Ovary (tissue), 10 donors: ENCODE measurements at places on chromosomes 6 and 20. TPM values are rescaled to one million over a fixed set of nuclear protein-coding genes. Genes with fewer than 3 reads are reported as not detected.

DNA sequence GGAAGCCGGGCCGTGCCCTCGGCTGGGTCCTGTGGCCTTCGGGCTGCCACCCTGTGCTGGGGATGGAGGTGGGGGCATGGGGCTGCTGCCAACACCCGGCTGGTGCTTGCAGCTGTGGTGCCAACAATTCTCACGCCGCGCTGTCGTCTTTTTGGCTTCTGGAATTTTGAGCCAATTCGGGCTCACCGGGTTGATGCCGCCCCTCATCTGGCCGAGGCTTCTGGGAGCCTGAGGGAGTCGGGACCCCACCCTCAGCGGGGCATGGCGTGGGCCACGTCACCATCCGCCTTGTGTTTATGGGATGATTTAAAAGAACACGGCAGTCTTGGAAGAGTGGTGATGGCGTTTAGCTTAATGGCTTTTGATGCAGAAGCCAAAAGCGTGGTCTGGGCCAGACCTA, 8.7 kb upstream of the NPBWR2 start:
- DNase-seq = no peak
- H3K4me3 ChIP-seq = no peak overlapping the region
- H3K27me3 ChIP-seq = no peaks in the 10 kb centered on the region
- H3K27ac ChIP-seq = no peak overlapping the region

- H3K4me3 ChIP-seq = no peak overlapping the region
- no peaks in the 10 kb centered on the region for H3K27me3 ChIP-seq
- no peaks in the 10 kb centered on the region for H3K4me1 ChIP-seq
Measured at GRCh38 chr6:165817148-165817547, 154.1 kb upstream of the PDE10A start.

- no peak overlapping the region for H3K4me3 ChIP-seq
- no peaks in the 10 kb centered on the region for H3K27me3 ChIP-seq
- no peak overlapping the region for H3K27ac ChIP-seq
Measured at GRCh38 chr20:40770564-40771307, 81.7 kb upstream of the MAFB start.

DNA sequence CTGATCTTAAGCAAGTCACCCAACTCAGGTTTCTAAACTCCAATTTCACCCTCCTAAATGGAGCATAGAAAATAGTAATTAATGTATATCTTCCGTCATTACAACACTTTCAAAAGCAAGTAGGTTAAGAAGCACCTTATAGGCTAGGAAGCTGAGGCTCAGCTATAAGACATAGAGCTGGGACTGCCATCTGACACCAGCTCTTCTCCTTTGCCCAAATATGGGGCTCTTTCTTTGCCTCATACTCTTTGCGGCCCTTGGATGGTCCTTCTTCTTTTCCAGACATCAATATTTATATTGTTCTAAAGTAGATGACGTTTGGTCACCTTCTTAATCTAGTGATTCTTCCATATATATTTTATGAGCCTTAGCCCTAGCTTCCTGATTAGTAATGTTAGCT, 413.2 kb downstream of the LMBRD1 start:
- H3K4me1 ChIP-seq = no peaks in the 10 kb centered on the region
- no peak overlapping the region for H3K4me3 ChIP-seq
- no peak overlapping the region for H3K27ac ChIP-seq
- DNase-seq = no peak
- H3K36me3 ChIP-seq = no peaks in the 10 kb centered on the region
- H3K27me3 ChIP-seq = no peaks in the 10 kb centered on the region

DNA sequence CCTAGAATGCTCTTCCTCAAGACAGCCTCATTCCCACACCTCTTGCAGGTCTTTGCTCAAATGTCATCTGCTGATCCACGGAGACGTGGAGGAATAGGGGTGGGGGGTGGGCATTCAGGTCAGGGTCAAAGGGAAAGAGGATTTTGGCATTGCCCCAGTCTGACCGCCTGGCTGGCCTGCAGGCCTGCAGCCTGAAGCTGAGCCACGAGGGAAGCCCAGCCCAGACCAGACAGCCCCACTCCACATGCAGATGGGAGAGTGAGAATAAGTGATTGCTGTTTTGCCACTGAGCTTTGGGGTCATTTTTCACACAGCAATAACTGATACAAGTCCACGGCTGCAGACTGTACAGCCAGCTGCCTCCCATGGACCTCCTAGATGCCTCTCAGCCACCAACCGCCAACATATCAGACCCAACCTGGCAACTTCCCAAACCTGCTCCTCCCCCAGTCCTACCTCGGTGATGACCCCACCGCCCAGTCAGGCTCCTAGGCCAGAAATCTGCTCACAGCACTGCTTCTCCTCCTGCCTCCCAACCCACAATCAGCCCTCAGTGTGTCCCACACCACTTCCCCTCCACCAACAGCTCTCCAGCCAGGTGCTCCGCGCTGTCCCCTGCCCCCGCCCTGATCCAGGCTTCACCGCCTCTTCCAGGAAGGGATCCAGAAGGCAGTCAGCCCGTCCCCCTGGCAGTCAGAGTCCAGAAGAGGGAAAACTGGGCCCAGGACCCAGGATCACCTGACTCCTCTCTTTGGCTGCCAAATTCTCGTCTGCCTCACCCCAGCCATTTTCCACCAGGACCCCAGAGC, 14.0 kb downstream of the KIAA1755 start:
- DNase-seq = peak; percentile 58
- no peaks in the 10 kb centered on the region for H3K36me3 ChIP-seq
- H3K27ac ChIP-seq = peak overlapping the region; percentile 52
- no peak overlapping the region for H3K4me3 ChIP-seq
- H3K27me3 ChIP-seq = no peaks in the 10 kb centered on the region
- H3K4me1 ChIP-seq = peaks cover 8% of the 10 kb centered on the region

- no peaks in the 10 kb centered on the region for H3K27me3 ChIP-seq
- no peak overlapping the region for H3K27ac ChIP-seq
- no peak for DNase-seq
- no peak overlapping the region for H3K4me3 ChIP-seq
- no peaks in the 10 kb centered on the region for H3K36me3 ChIP-seq
Measured at GRCh38 chr6:47879015-47879414, 97.2 kb downstream of the OPN5 start.

DNA sequence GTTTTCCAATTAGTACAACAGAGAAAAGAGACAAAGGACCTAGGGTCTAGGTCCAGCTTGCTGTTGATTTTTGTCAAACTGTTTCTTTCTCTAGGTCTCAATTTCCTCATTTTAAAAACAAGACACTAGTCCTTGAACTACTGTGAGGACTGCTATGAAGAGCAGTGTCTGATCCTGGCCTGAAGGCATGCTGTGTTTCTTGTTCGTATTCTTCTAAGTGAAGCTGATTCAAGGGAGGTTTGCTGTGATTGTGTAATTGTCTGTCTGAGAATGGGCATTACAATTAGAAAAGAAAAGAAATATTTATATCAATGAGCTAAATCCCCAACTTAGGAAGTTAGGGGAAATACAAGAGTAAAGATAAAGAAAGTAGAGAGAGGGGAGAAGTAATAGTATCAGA, 228.2 kb upstream of the SUPT3H start:
- no peaks in the 10 kb centered on the region for H3K27me3 ChIP-seq
- no peaks in the 10 kb centered on the region for H3K4me1 ChIP-seq
- no peaks in the 10 kb centered on the region for H3K36me3 ChIP-seq
- no peak overlapping the region for H3K27ac ChIP-seq
- H3K4me3 ChIP-seq = no peak overlapping the region

GRCh38 chr6:129623008-129623732, 86.8 kb downstream of the ARHGAP18 start:
- no peak overlapping the region for H3K4me3 ChIP-seq
- no peaks in the 10 kb centered on the region for H3K36me3 ChIP-seq
- no peak overlapping the region for H3K27ac ChIP-seq
- H3K27me3 ChIP-seq = no peaks in the 10 kb centered on the region
- DNase-seq = no peak
- no peaks in the 10 kb centered on the region for H3K4me1 ChIP-seq

GRCh38 chr6:106383573-106383972, 23.1 kb downstream of the CRYBG1 start:
- DNase-seq = no peak
- H3K27ac ChIP-seq = no peak overlapping the region
- no peak overlapping the region for H3K4me3 ChIP-seq
- no peaks in the 10 kb centered on the region for H3K4me1 ChIP-seq

GRCh38 chr6:134607411-134607810, 289.5 kb upstream of the SGK1 start:
- H3K36me3 ChIP-seq = no peaks in the 10 kb centered on the region
- no peaks in the 10 kb centered on the region for H3K27me3 ChIP-seq
- DNase-seq = no peak
- H3K4me1 ChIP-seq = peaks cover 2% of the 10 kb centered on the region
- H3K27ac ChIP-seq = no peak overlapping the region
- no peak overlapping the region for H3K4me3 ChIP-seq

GRCh38 chr20:38426006-38426897, 8.9 kb downstream of the SNHG17 start:
- H3K4me1 ChIP-seq = no peaks in the 10 kb centered on the region
- no peak for DNase-seq
- no peaks in the 10 kb centered on the region for H3K27me3 ChIP-seq
- peaks cover 2% of the 10 kb centered on the region for H3K36me3 ChIP-seq
- no peak overlapping the region for H3K27ac ChIP-seq
- no peak overlapping the region for H3K4me3 ChIP-seq

DNA sequence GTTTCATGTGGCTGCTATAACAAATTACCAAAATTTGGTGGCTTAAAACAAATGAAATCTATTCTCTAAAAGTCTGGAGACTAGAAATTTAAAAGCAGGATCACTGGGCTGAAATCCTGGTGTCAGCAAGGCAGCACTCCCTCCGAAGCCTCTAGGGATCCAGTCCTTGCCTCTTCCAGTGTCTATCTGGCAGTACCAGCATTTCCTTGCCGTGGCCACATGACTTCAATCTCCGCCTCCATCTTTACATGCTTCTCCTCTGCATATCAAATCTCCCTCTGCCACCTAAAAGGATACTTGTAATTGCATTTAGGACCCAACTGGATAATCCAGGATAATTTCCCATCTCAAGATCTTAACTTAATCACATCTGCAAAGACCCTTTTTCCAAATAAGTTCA, 30.2 kb downstream of the ARHGAP18 start:
- no peak overlapping the region for H3K27ac ChIP-seq
- no peak overlapping the region for H3K4me3 ChIP-seq

- DNase-seq = no peak
- H3K4me3 ChIP-seq = no peak overlapping the region
- no peaks in the 10 kb centered on the region for H3K36me3 ChIP-seq
- no peaks in the 10 kb centered on the region for H3K27me3 ChIP-seq
- H3K27ac ChIP-seq = no peak overlapping the region
Measured at GRCh38 chr6:131960371-131961133, 9.4 kb upstream of the CCN2 start.

DNA sequence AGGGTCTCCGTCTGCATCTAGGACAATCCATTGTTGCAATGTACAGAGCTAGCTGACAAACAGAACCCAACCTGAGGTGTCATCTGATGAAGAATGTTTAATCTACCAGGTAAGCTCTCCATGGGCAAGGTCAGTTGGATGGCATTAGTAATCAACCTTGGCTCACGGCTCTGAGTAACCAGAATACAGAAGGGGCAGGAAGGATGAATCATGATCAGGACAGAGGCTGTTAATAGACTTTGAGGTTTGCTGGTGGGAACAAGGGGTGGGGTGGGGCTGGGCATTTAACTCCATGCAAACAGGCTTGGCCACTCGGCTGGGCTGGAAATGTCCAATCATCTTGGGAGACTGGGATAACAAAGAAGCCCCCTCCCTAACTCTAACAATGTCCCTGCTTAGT, 77.1 kb upstream of the MRPS10 start:
- H3K27ac ChIP-seq = no peak overlapping the region
- no peaks in the 10 kb centered on the region for H3K36me3 ChIP-seq
- no peak for DNase-seq
- peaks cover 2% of the 10 kb centered on the region for H3K4me1 ChIP-seq
- no peak overlapping the region for H3K4me3 ChIP-seq
- H3K27me3 ChIP-seq = no peaks in the 10 kb centered on the region

- no peak overlapping the region for H3K27ac ChIP-seq
- H3K27me3 ChIP-seq = no peaks in the 10 kb centered on the region
Measured at GRCh38 chr6:116011520-116011919, 49.2 kb downstream of the FRK start.

Gene IL17F
- total RNA-seq = not detected

Gene HLA-DQA1
- total RNA-seq = 20.9 TPM

Gene NOTCH4
- 7.4 TPM for total RNA-seq
